AML-193 (cell line): ENCODE measurements at places on chromosomes 2 and 18.

GRCh38 chr2:16009560-16009959, 69.2 kb downstream of the MYCN start:
- DNase-seq: no peak

GRCh38 chr2:104658904-104659591, 194.9 kb upstream of the POU3F3 start:
- DNase-seq: no peak

DNA sequence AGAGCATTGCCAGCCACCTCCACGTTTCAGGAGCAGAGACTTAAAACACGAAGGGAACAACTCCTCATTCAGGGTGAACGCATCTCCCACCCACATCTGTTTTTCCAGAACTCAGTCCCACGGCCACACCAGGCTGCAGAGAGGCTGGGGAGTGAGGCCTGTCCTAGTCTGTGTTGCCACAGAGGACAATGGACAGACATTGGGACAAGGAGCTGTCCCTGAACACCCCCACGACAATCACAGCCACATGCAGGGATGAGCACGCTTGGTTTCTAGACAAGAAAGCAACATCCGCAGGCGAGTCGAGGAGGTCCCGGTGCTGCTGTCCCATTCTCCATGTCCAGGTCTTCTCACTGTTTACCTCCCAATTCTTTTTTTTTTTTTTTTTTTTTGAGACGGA, 167.4 kb downstream of the EIPR1 start:
- DNase-seq: no peak

DNA sequence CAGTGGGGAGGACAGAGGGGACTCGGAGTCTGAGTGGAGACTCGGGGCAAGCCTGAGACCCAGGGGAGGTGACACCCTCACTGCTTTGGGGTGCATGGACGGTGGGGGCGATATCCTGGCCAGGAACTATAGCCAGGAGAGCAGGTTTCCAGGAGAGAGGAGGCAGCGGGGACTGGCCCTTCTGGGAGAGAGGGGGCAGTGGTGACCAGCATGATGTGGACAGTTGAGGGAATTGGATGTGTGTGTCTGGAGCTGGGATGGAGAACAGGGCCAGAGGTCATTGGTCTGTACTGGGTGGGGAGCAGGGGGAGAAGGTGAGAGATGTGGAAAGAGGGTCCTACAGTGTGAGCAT, 63.6 kb downstream of the ACKR3 start:
- DNase-seq: no peak

- no peak for DNase-seq
Observed at GRCh38 chr2:73162856-73163391, 39.5 kb upstream of the NOTO start.
